ENCODE measurements at places on chromosomes 1 and 21.

DNA sequence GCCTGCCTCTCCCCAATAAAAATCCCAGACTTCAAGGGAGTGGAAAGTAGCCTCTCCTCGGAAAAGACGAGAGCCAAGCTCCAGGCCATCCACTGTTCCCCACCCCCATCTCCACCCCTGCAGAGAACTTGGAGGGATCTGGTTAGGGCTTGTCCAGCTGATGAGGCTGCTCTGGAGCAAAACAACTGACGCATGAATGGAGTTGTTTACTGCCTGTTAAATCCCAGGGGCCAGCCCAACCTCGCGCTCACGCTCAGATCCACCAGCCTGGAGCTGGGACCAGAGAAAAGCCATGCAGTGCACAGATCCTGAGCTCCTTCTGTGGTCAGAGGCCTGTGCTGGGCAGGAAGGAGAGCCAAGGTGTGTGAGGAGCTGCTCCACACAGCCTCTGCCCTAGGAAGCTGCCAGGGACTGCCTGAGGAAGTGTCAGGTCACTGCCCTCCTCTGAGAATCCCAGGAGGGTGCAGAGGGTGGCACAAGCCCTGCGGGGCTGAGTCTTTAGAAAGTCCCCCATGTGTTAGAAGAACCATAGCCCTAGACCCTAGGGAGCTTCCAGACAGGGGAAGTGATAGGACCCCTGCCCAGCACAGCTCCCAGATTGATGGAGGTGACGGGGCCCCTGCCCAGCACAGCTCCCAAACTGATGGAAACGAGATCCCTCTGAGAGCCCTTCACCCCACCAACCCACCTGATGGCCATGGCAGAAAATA is 109.0 kb upstream of the IPO9 start:
- DNase-seq: no peak

DNA sequence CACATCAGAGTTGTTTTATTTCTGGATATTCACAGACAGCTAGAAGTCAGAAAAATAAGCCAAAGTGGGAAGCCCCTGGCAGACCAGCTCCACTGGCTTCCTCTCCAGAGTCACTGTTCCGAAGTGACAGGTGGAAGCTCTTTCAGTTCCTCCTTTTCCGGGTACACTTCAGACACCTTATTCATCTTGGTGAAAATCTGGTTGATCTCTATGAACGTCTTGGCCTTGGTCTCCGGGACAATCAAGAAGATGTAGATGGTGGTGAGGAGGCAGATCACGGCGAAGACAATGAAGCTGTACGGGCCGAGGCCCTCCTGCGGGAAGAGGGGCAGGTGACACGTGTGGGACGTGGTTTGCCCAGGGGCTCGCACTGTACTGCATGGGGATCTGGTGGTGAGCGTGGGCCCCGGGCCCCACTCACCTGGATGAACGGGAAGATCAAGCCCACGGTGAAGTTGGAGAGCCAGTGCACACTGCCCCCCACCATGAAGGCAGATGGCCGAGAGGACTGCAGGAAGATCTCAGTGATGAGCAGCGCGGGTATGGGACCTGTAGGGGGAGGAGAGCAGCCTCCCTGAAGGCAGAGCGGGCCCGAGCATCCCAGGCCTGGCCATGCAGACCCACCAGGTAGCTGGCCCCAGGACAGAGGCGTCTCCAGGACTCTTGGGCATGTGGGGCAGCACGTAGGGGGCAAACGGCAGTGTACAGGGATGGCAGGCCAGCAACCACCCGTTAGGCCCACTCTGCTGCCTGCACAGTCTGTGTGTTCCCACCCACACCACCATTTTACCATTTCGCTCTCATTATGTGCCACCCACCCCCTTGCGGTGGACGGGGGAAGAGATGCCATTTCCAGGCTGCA is 11.5 kb upstream of the SLC2A7 start:
- peak; percentile 50 for DNase-seq

- no peak for DNase-seq
These were observed 20.1 kb downstream of the OSBPL9 start for GRCh38 chr1:51636764-51637522.

DNA sequence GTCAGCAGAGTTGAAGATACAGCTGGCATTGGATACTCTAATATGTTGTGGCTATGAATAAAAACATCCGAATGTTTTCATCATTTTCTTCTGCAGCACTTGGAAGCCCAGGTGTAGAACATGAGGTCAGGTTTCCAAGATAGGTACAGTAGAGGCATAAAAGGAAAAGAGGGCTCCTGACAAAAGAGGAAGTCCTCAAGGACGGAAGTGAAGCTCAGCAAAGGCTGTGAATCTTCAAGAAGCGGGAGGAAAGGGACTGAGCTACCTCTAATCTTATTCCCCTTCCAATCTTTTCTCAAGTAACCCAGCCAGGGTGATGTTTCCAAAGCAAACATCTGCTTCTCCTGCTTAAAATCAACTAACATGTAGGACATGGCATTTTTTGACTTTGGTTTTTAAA is 4.4 kb upstream of the PIK3C2B start:
- no peak for DNase-seq

GRCh38 chr1:201359031-201359872 is 18.2 kb downstream of the TNNT2 start:
- DNase-seq: no peak

DNA sequence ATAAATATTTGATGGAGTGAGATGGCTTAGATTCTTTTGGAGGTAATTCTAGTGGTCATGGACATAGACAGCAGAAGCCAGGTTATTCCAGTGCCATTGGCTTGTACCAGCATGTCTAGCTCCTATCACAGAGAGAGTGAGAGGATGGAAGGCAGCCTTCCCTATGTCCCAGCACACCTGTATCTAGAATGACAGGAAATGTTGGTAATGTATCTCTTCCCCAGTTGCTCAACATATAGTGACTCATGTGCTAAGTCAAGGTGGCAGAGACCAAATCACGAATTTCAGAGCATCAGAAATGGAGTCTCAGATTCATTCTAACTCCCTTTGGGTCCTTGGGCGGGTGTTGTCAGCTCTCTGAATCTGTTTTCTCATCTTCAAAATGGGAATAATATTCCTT is 28.4 kb downstream of the METTL13 start:
- DNase-seq: no peak

Data from GM12864 (cell line).